ENCODE measurements at places on chromosomes 5 and 9.
A peak's percentile ranks its signal among the peaks of the same experiment; 100 is the strongest.

GRCh38 chr5:150434464-150434863, 15.1 kb downstream of the RPS14 start:
- peak; percentile 91 for DNase-seq

GRCh38 chr5:61991866-61992265, 314.1 kb upstream of the KIF2A start:
- DNase-seq: no peak

DNA sequence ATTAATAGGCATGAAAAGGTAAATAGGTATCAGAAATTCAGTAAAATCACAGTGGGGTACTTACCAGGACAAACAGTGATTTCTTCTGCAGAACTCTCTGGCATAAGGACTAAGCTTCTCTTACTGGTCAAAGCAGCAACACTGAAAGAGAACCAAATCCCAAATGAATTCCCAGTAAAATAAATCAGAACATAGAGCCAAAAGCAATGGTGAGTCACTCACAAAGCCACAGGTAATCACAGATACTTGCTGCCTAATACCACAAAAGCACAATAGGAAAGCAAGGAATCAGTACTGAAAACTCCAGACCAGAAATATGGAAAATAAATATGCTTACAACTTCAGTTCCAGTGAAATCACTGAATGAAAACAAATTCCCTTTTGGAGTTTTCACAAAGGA, 50.7 kb downstream of the UIMC1 start:
- DNase-seq: no peak

GRCh38 chr5:62084391-62084790, 221.6 kb upstream of the KIF2A start:
- no peak for DNase-seq

GRCh38 chr9:2817999-2818803, 25.7 kb downstream of the PUM3 start:
- DNase-seq: peak; percentile 91

DNA sequence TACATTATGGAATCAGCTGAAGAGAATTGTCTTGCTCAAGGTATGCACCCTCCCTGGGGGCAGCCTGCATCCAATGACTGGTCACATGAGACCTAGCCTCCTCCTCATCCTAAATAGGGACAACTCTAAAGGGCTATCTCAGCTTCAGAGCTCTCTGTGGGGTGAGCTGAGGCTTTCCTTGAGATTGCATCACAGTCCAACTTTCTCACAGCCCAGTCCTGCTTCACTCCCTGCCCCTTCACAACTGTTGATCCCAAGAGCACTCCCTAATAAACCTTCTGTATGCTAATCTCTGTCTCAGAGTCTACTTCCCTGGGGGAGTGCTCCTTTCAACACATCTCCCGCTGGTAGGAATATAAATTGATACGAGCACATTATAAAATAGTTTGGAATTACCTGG, 44.1 kb upstream of the ERBIN start:
- DNase-seq: no peak

- DNase-seq: no peak
Observed at GRCh38 chr5:37111426-37112382, 137.5 kb downstream of the CPLANE1 start.

DNA sequence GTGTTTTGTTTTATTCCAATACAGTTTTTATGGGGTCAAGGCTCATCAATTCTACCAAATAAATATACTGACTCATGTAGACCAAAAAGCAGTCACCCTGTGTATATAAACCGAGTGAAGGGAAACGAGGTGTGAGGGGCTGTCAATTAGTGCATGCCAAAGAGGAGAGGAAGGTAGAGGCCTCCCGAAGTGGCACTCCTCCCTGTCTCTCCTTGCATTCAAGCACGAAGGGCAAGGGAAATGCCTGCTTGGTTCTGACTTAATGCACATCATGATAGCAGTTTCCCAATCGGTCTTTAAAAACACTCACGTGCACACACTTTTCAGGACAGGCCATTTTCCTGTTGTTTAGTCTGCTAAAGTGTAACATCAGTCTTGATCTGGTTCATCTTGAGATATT, 125.6 kb upstream of the SLCO6A1 start:
- DNase-seq: no peak

DNA sequence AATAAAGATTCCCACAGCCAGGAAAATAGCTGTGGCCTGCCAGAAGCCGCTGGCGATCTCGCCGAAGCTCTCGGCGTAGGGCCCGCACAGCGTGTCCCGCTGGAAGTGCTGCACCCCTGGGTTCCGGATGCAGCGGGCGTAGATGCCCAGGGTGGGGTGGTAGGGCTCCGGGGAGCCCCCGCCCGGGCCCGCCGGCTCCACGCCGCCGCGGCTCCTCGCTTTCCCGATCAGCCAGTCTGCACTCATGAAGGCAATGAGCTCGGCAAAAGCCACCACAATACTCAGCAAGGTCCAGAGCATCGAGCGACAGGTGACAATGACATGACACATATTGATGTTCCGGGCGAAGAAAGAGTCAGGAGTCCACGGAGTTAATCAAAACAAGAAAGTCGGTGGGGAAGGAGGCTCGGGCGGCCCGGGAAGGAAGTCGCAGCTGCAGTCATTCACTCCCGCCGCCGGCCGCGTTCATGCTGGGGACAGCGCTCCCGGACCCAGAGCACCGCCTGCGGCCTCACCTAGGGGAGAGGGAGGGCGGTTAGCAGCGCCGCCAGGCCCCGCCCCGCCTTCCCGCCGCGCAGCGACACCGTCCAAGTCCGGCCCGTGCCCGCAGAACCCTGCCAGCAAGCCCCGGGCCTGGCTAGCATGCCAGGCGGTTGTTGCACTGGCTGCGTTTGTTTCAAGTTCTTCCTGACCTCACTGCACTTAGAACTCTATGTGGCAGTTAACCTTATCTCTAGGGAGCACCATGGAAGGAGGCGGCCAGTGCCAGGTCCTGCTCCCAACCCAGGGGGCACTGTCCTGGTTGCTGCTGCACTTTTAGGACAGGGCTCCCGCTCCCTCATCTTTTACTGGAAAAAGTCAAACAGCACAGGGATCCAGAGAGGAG, 138.4 kb downstream of the LHFPL2 start:
- no peak for DNase-seq

DNA sequence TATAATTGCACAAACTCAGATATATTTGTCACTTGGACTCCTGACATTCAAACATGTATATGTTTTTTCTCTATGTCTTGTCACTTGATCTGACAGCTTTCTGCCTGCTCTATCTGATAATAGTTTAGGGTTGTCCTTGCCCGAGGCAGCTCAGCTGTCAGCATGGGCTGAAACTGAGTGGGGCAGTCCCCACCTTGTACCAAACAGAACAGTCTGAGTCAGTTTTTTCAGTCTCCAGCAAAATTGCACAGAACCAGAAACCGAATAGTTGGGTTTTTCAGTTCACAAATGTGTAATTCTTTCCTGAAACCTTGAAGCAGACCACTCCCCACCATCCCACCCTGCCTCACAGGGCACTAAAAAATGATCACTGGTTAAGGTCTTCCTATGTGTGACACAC, 9.5 kb upstream of the HAND1 start:
- no peak for DNase-seq

GRCh38 chr5:72572236-72572765, 65.1 kb upstream of the ZNF366 start:
- DNase-seq: no peak

DNA sequence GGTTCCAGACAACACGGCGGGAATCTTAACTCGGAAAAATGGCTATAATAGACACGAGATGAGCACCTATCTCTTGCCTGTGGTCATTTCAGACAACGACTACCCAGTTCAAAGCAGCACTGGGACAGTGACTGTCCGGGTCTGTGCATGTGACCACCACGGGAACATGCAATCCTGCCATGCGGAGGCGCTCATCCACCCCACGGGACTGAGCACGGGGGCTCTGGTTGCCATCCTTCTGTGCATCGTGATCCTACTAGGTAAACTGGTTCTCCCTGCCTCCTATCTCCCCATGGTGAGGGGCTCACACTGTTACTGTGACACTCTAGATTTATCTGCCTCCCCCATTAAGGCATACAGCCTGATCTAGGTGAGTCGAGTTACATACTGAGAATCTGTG, 124.2 kb downstream of the CDH6 start:
- no peak for DNase-seq
